ENCODE measurements at places on chromosomes 2 and 18.

GRCh38 chr2:205701509-205701908, 19.2 kb downstream of the NRP2 start:
- DNase-seq: no peak

DNA sequence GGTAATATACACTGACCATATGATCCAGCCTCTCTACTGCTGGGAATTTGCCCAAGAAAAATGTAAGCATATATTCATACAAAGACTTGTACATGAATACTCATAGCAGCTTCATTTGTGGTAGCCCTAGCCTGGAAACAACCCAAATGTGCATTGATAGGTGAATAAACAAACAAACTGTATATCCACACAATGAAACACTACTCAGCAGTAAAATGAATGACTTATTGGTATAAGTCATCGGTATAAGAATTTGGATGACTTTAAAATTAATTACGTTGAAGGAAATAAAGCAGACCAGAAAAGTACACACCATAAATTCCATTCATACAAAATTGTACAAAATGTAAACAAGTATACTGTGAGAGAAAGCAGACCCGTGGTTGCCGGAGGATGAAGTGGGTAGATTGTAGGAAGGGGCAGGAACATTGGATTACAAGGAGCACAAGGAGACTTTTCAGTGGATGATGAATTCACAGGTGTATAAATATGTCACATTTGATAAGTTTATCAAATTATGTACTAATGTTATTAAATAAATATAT, 376.7 kb downstream of the TDRD15 start:
- DNase-seq: no peak

- DNase-seq: peak; percentile 7
Measured at GRCh38 chr2:9594366-9595054, 36.3 kb downstream of the YWHAQ start.

- DNase-seq: peak; percentile 31
Measured at GRCh38 chr18:58520969-58521368, 107.9 kb downstream of the ALPK2 start.

- DNase-seq: no peak
Measured at GRCh38 chr2:42230891-42231290, 61.7 kb downstream of the EML4 start.
